ENCODE measurements at places on chromosomes 12 and 14.

DNA sequence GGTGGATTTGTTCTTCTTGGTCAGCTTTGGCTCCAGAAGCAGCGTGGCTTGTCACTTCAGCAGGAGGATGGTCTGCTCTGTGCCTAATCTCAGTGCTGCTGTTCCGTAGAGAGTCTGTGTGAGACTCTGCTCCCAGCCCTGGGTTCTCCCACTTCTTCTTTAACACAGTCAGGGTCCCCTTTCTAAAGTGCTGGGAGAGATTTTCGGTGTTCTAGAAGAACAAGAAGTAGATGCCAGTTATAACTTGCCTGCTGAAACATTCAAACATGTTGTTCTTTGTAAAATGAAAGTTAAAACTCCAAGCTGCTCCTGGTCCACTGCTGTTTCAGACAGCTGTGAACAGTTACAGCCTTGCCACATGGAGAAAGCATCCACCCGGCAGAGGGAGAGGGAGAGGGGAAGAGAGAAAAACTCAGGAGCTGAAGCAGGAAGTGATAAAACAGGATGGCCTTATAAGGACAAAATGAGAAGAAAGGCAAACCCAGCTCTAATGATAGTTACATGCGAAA, 55.2 kb upstream of the CERS5 start:
- DNase-seq, result peak; percentile 85

DNA sequence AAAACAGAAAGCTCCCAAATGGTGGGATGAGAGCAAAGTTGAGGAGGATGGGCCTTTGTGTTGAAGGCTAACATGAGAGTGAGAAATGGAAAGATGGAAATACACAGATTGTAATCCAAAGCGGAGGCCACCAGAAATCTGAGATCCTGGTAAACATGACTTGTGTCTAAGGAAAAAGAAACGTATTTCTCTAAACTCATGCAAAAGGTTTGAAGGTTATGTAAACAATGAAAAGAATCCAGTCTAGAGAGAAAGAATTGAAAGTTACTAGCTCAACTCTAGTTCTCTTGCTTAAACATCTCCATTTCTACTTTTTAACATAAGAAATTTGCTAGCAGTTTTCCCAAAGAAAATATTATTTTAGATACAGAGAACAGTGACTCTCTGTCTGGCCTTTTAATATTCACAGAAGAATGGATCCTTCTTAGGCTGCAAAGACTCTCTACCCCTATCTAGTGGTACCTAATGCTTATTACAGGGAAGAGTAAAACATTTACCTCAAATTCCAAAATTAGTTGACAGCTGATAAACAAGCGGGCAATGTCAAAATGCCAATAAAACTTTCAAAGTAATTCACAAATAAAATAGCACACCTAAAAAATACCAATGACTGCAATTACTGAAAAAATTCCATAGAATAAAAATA, 75.8 kb upstream of the SOX5 start:
- DNase-seq, result no peak

GRCh38 chr14:41606532-41607303, at the start of gene LRFN5:
TSS of gene LRFN5 (plus strand) at chr14:41606876.
- no peak for DNase-seq

DNA sequence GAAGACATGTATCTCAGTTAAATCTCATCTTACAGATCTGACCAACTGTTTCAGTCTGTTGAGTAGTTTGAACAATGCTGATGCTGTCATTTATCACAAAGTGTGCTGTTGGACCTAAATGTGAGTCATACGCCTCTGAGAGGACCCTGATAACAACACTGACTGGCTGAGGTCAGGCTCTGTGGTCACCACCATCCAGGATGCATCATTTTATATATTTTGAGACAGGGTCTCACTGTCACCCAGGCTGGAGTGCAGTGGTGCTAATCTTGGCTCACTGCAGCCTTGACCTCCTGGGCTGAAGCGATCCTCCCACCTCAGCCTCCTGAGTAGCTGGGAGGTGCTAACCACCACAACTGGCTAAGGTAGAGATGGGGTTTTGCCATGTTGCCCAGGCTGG, 181.0 kb upstream of the RGS6 start:
- DNase-seq, result no peak

DNA sequence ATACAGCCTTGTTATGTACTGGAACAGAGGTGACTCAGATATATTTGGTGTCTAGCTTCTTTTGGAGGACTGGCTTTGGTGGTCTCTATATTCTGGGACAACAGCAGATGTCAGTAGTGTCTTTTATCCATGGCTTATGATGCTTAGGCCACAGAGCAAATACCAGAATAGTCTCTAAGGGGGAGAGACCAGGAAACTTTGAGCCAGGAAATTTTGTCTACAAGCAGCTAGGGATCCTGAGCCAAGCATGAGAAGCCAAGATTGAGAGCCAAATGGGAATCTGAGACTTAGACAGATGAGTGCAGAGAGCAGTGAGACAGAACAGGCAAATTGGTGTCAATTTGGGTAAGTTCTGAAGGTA, 28.4 kb upstream of the PTPRR start:
- peak; percentile 9 for DNase-seq

DNA sequence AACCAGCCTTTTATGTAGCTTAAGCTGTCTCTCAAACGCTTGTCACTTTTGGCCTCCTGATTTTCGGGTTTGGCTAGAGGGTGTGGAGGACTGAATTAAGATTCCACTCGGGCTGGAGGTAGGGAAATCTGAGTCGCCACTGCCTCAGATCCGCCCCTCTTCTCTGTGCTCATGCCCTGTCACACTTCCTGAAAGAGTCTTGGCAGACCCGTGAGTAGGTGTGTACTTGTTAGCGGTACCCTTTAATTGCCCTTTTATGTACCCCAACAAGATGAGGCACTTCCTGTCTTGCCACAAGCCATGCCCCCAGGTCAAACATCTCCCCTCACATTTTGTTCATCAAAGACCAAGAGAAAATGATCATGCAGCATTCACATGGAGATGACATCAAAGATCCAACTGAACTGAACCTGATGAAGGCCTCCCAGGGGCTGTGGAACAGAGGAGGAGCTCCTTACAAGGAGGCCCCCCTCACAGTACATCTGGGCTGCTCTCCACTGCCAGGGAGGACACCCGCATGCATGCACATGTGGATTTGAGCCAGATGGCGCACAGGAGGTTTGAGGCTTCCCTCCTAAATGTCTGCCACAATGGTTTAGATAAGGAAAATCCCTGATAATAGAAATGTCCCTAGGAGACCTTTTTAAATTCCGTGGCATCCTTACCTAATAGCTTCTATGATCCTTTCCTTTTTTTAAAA, 86.5 kb upstream of the CDKN3 start:
- no peak for DNase-seq

DNA sequence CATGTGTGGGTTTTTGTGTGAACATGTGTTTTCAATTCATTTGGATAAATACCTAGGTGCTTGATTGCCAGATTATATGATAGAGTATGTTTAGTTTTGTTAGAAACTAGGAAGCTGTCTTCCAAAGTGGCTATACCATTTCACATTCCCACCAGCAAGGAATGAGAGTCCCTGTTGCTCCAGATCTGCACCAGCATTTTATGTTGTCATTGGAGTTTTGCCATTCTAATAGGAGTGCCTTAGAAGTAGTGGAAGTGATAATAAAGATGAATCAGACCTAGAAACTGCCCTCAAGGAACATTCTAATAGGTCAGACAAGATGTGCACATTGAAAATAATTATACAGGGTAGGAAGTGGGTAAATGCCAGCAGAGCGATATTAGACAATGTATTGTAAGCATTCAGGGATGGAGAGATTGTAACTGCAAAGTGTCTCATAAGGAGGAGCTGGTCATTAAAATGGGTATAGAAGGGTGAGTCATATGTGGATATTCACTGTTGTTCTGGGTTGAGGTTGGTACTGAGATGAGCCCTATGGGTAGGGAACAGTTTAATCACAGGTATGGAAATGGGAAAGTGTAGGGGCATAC, 71.4 kb downstream of the MNAT1 start:
- no peak for DNase-seq

DNA sequence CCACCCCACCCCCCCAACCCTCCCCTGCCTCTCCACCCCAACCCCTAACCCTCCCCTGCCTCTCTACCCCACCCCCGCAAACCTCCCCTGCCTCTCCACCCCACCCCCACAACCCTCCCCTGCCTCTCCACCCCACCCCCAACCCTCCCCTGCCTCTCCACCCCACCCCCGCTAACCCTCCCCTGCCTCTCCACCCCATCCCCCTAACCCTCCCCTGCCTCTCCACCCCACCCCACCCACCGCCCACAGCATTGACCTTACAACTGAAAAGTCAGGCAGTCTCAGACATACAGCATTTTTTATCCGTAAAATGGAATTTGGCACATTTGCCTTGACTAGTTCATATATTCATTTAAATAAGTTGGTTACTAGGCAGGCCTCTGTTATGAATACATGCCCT, 38.6 kb upstream of the ACTN1 start:
- no peak for DNase-seq

GRCh38 chr12:132205271-132206045, 61.2 kb downstream of the NOC4L start:
- DNase-seq, result no peak

DNA sequence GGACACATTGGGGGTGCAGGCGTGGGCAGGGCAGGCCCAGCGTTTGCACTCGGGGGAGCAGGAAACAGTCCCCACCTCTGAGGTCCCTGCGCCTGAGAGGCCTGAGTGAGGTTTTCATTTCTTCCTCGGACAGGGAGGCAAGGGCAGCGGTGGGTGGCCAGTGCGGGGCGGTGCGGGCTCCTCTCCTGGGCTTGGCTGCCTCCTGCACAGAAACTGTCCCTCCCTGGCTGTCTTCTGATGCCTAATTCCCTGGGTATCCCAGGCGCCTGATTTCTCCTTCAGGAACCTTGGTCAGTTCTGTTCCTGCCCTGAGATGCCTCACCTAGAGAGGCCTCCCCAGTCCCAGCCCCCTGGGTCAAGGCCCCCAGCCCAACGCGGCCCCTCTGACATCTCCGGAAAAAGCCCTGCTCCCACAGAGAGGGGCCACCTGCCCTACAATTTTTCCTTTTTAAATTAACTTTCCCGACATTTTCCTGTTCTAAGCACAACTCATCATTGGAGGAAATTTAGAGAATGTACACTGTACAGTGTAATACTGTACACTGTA, 260.3 kb downstream of the ADGRD1 start:
- no peak for DNase-seq

DNA sequence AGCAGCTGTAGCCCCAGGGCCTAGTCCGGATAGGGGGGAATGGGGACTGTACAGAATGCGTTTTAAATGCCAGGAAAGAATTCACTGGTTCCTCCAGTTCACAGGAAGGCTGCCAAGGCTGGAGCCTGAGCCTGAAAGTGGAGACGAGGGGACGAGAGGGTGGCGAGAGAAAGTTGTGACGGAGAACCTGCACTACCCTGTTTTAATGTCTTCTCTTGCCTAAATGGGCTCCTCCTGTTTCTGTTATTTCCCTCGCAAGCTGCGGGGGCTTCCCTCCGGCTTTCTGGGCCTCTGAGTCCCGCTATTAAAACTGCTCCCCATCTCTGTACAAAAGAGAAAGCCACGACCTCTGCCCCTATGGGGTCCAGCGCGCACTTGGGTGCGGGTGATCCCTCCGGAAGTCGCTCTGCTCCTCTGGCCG, 4.5 kb downstream of the C1QL4 start:
- DNase-seq, result no peak

DNA sequence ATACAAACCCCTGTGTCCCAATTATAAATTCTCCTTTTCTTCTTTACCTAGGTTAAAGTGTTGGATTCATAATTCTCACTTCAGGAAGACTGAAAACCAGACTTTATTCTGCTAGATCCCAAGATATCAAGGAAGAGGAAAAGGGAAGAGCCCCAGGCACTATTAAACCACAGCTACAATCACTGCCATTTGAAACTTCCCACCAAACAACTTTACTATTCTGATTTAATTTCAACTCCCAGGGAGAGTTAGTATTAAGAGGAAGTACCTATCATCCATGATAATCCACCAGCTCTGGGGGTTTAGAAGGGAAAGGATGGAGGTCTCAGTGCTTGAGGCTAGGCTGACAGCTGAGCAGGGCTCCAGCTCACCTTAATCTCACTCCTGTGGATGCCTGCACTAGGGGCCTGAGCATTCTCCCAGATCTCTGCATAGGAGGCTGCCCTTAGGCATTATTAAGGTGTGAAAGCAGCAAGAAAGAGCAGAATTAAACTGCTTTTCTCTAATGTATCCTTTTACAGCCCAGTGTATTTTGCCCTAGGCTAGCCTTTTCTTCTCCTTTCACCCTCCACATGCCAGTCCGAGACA, 52.9 kb downstream of the MYF5 start:
- no peak for DNase-seq

DNA sequence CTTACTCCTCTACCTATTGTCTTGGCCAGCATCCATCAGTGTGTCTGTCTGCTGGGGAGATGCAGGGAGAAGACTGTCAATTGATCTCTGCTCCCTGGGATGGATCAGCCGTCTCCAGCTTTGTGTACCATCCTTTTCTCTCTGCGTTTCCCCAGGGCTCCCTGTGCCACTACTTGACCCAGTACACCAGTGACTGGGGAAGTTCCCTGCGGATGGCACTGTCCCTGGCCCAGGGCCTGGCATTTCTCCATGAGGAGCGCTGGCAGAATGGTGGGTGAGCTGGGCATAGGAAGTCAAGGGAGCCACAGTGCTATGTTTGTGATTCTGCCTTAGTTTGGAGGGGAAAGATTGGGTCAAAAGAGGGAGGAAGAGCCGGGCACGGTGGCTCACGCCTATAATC, 5.1 kb downstream of the AMHR2 start:
- DNase-seq, result no peak

DNA sequence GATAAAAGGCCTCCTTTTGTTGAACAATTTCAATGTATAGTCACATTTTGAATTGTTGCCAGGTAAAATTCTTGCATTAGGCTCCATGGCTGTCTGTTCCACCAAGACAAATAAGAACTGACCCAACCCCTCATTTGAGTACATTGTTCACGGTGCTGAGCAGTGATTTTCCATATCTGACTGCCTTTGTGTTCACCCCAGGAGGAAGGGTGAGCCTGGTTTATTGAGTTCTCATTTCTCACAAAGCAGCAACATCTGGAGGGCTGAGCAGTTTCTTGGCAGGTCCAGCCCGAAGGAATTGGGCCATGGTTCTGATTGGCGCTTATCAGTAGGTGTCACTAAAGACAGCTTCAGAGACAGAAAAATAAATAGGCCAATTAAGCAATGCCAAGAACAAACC, 149.1 kb downstream of the BMP4 start:
- DNase-seq, result no peak

DNA sequence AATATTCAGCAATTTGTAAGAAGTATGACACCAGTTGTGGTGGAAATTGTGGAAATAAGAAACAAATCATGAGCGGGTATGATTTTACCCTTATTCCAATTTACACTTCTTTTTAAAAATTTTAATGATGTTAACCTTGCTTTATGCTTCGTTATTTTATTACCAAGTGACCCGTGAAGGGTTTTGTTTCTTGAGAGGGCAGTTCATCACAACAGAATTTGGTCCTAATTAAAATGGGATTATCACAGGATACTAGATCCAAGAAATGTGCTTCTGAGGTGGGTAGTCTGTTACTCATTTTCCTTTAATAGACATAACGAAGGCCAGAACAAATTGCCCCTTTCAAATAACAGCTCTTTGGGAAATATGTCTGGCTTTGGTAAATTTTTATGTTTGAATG, 25.5 kb upstream of the RASSF8 start:
- no peak for DNase-seq

- no peak for DNase-seq
Observed at GRCh38 chr12:49190974-49191373, 2.1 kb upstream of the TUBA1A start.

- DNase-seq, result no peak
Observed at GRCh38 chr12:120544691-120545090, 10.5 kb downstream of the RNF10 start.

- no peak for DNase-seq
Observed at GRCh38 chr12:90301095-90301494, 592.5 kb upstream of the ATP2B1 start.

- DNase-seq, result no peak
Observed at GRCh38 chr12:12804011-12804410, 9.1 kb upstream of the DDX47 start.
